ENCODE measurements at places on chromosomes 12 and 14. TPM values are rescaled to one million over a fixed set of nuclear protein-coding genes. Genes with fewer than 3 reads are reported as not detected.

GRCh38 chr12:62468397-62468796 lies 1.8 kb downstream of the MON2 start:
- no peak overlapping the region for H3K27ac ChIP-seq
- no peak for DNase-seq
- peak overlapping the region; percentile 89 for H3K4me3 ChIP-seq
- H3K4me1 ChIP-seq, result peaks cover 12% of the 10 kb centered on the region
- no peaks in the 10 kb centered on the region for H3K27me3 ChIP-seq

DNA sequence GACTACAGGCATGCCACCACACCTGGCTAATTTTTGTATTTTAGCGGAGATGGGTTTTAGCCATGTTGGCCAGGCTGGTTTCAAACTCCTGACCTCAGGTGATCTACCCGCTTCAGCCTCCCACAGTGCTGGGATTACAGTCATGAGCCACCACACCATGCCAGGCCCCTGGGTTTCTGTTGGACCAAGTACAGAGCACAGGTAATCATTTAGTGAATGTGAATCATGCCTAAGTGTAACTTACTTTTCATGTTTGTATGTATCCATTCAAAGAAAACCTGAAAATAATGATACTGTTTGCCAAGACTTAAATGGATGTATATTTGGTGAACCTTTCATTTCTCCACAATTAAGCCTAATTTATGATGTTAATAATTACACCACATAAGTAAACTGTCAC lies 65.9 kb downstream of the FGD6 start:
- no peaks in the 10 kb centered on the region for H3K36me3 ChIP-seq
- H3K4me3 ChIP-seq, result no peak overlapping the region
- DNase-seq, result no peak
- no peaks in the 10 kb centered on the region for H3K4me1 ChIP-seq
- H3K27me3 ChIP-seq, result no peaks in the 10 kb centered on the region
- H3K27ac ChIP-seq, result no peak overlapping the region

GRCh38 chr14:94376976-94377865 lies 11.2 kb downstream of the SERPINA1 start:
- H3K36me3 ChIP-seq, result no peaks in the 10 kb centered on the region
- H3K4me1 ChIP-seq, result no peaks in the 10 kb centered on the region
- no peak overlapping the region for H3K27ac ChIP-seq
- no peak overlapping the region for H3K4me3 ChIP-seq
- no peaks in the 10 kb centered on the region for H3K27me3 ChIP-seq
- no peak for DNase-seq

Gene P2RX2
- not detected for total RNA-seq

GRCh38 chr12:32105986-32106516 lies 596 bp upstream of the BICD1 start:
- H3K27me3 ChIP-seq, result no peaks in the 10 kb centered on the region
- no peak for DNase-seq
- no peaks in the 10 kb centered on the region for H3K36me3 ChIP-seq
- H3K27ac ChIP-seq, result peak overlapping the region; percentile 90

Gene TTC7B
- total RNA-seq, result 38.9 TPM

DNA sequence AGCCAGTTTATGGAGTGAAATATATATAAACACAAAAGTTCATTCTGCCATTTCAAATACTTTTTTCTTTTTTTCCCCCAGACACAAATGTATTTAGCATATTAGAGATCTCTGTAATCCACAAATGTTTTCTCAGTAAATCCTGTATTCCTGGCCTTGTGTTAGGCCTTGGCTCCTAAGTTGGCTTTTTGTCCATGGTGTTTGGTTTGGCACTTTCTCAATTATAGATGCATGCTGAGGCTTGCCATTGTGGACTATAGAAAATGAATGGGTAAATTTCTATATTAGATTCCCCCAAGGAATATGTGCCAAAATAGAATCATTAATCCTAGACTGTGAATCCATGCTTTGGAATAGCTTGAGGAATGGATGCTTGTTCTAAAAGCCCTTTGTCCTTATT lies 17.0 kb downstream of the RIC8B start:
- no peaks in the 10 kb centered on the region for H3K4me1 ChIP-seq
- DNase-seq, result no peak
- H3K4me3 ChIP-seq, result no peak overlapping the region

- DNase-seq, result no peak
- no peaks in the 10 kb centered on the region for H3K27me3 ChIP-seq
- H3K4me3 ChIP-seq, result no peak overlapping the region
- no peaks in the 10 kb centered on the region for H3K36me3 ChIP-seq
Observed at GRCh38 chr12:27271206-27271605, 27.1 kb downstream of the STK38L start.

DNA sequence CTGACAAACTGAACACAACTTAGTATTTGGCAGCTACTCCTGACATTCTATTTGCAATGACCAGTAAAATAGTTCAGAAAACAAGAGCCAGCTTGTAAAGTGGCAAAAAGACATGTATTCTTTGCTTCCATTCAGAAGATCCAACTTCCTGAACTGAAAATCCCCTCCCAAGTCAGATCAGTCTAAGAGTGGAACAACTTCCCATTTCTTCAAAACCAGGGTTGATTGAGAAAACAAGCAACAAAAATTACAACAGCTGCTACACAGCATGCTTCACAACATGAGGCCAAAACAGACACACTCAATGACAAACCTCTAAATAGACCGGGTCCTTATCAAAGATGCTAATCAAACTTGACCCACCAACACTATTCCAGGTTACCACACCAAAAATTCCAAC lies 40.3 kb downstream of the CIT start:
- no peaks in the 10 kb centered on the region for H3K27me3 ChIP-seq
- DNase-seq, result no peak
- no peaks in the 10 kb centered on the region for H3K36me3 ChIP-seq
- H3K27ac ChIP-seq, result no peak overlapping the region
- H3K4me1 ChIP-seq, result no peaks in the 10 kb centered on the region

DNA sequence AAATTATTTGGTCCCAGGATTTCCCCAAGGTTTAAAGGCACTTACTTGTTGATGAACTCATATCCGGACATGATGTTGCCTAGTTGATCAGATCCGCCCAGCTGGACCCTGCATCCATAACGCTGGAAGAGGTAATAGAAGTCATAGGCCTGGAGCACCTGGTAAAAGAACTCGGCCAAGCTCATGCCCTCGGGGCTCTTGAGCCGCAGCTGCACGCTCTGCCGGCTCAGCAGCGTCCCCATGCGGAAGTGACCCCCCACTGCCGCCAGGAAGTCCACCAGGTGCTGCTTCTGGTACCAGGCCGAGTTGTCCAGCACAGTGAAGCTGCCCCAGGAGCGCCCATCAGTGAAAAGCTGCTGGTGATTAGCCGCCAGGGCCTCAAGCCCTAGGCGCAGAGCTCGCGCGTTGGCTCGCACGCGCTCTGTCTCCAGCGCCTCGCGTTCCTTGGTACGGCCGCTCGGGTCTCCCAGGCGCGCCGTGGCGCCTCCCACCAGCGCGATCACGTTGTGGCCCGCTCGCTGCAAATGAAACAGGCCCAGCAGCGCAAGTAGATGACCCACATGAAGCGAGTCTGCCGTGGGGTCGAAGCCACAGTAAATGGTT lies 545 bp downstream of the YARS2 start:
- H3K27me3 ChIP-seq, result no peaks in the 10 kb centered on the region
- no peak for DNase-seq
- H3K4me3 ChIP-seq, result peak overlapping the region; percentile 81
- peaks cover 10% of the 10 kb centered on the region for H3K4me1 ChIP-seq
- peaks cover 16% of the 10 kb centered on the region for H3K36me3 ChIP-seq
- peak overlapping the region; percentile 84 for H3K27ac ChIP-seq

Gene BCL11B
- total RNA-seq, result 6.2 TPM

- H3K27me3 ChIP-seq, result no peaks in the 10 kb centered on the region
- no peak overlapping the region for H3K4me3 ChIP-seq
- no peaks in the 10 kb centered on the region for H3K4me1 ChIP-seq
- DNase-seq, result no peak
- no peak overlapping the region for H3K27ac ChIP-seq
- no peaks in the 10 kb centered on the region for H3K36me3 ChIP-seq
Observed at GRCh38 chr14:85281921-85282320, 248.0 kb upstream of the FLRT2 start.

Gene KLRD1
- total RNA-seq, result 1.9 TPM

- H3K27me3 ChIP-seq, result no peaks in the 10 kb centered on the region
- H3K4me1 ChIP-seq, result peaks cover 29% of the 10 kb centered on the region
- peak overlapping the region; percentile 43 for H3K4me3 ChIP-seq
Observed at GRCh38 chr12:93813972-93814821, 137.0 kb downstream of the CRADD start.

Gene ITGB7
- total RNA-seq, result 2.1 TPM

DNA sequence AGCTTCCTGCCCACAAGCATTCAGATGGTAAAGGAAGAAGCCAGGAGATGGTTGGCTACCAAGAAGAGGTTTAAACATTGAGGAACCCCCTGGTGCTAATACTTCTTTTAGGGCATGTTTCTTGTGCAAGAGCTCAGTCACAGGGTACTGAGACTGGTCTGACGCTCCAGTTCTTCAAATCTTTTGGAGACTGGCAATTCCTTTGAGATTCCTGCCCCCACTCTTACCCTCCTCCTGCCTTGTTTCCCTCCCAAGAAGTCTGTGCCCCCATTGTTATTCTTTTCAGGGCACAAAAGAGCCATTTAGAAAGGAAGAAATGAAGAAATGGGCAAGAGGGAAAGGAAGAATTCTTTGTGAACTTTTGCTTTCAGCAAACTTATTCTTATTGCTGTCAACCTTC lies 11.8 kb downstream of the A2ML1 start:
- DNase-seq, result no peak
- no peaks in the 10 kb centered on the region for H3K4me1 ChIP-seq
- H3K27me3 ChIP-seq, result no peaks in the 10 kb centered on the region
- no peaks in the 10 kb centered on the region for H3K36me3 ChIP-seq
- H3K27ac ChIP-seq, result no peak overlapping the region

Data from thoracic aorta (tissue), 2 donors.